MV-4-11 (cell line): ENCODE measurements at places on chromosomes 2 and 18.
A peak's percentile ranks its signal among the peaks of the same experiment; 100 is the strongest.

DNA sequence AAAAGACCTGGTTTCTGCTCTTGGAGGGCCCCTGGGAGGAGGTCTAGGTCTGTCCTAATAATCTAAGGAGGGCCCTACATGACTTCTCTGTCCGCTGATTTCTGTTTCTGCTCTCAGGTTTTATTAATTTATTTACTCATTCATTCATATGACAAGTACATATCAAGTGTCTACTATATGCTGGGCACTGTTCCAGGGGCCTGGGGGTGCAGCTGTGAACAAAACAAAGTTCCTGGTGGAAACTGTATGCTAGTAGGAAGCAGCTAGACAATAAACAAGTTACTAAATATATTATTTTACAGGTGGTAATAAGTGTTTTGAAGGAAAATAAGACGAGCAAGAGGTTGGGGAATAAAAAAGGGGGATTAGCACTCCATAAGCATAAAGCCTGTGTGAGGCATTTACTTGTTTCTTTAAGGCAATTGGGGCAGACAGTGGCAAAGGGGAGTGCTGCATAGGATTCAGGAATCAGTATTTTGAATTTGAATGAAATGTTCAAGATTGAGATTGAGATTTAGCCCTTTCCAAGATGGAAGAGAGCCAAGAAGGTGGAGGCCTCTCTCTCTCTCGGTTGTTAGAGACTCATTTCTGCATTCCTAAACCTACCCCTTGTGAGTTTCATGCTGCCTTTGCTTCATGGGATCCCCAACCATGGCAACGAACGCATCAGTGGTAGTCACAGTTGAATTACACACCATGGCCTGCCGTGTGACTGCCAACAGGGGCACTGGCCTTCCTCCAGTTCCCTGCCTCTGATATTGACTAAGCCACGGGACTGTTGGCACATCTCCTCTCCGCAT, 28.3 kb downstream of the DRC1 start:
- no peak for DNase-seq

DNA sequence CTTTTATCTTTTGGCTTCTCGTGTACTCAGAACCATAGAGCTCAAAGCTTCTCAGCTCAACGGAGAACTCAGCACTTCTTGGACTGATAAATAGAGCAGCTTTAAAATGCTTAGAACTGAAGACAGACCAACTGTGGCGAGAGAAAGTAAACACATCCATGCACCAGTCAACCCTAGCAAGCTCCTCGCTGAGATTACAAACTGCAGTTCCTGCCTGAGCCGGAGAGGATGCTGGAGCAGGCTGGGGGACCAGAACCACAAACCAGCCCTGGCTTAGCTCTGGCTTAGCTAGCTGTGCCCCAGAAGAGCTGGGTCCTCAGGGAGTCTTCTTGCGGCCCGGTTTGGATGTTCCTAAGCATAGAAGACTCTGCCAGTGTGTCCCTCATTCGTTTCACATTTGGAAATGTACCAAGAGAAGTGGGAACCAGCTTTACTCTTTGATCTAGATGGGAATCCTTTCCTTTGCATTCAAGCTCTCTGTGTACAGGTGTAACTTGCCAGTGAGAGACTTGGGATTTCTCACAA, 5.6 kb downstream of the PAX8 start:
- DNase-seq, result peak; percentile 34

- no peak for DNase-seq
Observed at GRCh38 chr2:23379220-23379695, 5.7 kb upstream of the KLHL29 start.

DNA sequence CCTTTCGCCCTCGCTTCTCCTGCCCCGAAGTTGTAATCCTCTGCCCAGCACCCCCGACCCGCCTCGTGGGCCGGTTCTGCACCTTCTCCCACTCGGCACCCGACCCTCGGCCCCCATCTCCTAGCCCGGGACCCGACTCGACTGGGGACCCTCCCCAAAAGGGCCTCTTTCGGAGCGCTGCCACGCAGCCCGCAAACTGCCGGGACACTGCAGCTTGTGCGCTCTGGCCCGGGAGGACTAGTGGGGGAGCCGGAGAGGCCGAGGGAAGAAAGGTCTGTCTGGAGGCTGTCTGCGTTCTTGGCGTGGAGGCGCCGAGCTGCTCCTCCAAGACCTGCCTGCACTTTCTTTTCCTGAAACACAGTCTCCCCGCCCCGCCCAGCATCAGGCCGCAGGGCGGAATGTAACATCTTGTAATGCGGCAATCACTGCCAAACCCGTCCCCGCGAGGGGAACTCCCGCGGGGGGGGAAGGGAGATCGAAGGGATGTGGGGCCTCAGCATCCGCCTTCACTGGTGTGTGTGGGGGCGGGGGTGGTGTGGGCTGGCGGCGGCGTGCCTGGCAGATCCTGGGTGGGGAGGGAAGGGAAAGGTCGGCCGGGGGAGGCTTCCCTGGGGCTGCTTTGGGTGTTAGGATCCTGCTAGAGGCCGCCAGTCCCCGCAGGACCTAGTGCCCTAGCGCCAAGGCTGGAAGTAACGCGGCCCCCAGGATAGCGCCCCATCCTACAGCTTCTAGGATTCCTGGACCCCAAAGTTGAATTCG, 7.4 kb downstream of the DLX2 start:
- DNase-seq, result peak; percentile 54

- peak; percentile 41 for DNase-seq
Observed at GRCh38 chr18:13611142-13611600, 115.2 kb downstream of the FAM210A start.

GRCh38 chr2:54459037-54459441, 2.9 kb downstream of the SPTBN1 start:
- DNase-seq, result peak; percentile 68

- peak; percentile 24 for DNase-seq
Observed at GRCh38 chr18:49031511-49032188, 80.9 kb upstream of the SMAD7 start.
